ENCODE measurements at places on chromosomes 3 and 15. TPM values are rescaled to one million over a fixed set of nuclear protein-coding genes. Genes with fewer than 3 reads are reported as not detected.
A peak's percentile ranks its signal among the peaks of the same experiment; 100 is the strongest.

DNA sequence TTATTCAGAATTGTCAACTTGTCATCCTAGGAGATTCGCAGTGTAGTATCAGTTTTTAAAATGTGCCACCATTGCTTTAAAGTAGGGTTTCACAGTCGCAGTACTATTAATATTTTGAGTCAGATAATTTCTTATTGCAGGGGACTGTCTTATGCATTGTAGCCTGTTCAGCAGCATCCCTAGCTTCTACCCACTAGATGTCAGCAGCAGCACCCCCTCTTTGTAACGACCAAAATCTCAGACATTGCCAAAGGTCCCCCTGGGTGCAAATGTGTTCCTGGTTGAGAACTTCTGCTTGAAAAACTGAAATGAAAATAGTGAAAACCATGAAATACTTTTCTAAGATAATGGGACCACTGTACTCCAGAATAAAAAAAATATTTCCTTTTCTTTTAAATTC, 474.8 kb downstream of the CNTN3 start:
- DNase-seq, result no peak

GRCh38 chr3:19945969-19946831, 697 bp upstream of the RAB5A start:
- peak; percentile 37 for DNase-seq

DNA sequence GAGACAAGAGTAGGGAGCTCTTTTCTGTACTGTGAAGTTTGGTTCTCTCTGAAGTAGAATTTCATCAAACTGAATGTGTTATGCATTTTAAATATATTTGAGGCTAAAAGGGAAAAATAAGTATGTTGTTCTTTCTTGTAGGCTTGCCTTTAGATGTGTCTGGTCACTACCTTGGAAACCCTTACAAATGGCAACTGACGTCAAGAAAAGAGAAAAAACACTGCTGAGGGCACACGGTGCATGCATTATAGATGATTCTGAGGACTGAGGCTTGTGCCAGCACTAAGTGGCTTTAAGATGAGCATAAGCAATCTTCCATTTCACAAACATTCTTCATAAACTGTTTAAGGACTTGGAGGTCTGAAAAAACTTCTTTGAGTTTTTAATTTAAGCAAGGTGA, 31.1 kb upstream of the ACTL6A start:
- no peak for DNase-seq

DNA sequence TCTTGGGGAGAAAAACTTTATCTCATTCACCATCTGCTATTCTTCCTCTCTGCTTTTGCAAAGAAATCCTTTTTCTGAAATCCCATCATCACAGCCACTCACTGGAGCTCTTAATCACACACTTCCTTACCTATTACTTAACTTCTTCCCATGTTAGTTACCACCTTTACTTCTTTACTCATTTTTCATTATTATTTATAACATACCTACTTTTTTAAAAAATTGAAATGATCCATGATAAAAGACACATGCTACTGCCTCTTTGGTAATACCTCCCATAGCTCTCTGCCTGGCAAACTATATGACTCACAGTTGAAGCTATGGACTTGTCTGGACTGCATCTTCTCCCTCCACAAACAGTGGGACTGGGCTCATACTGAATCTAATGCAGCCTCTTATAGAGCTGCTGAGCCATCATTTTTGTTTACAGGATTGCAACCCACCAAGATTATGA, 150.3 kb downstream of the TNIK start:
- no peak for DNase-seq

The GOLGA6L1 gene
- not detected for polyA plus RNA-seq

The RTP4 gene
- polyA plus RNA-seq, result 3.4 TPM

The OR5K2 gene
- polyA plus RNA-seq, result not detected

The CISH gene
- polyA plus RNA-seq, result 17.9 TPM

The TMEM158 gene
- polyA plus RNA-seq, result 0.07 TPM
